ENCODE measurements at places on chromosomes 5 and 9.

DNA sequence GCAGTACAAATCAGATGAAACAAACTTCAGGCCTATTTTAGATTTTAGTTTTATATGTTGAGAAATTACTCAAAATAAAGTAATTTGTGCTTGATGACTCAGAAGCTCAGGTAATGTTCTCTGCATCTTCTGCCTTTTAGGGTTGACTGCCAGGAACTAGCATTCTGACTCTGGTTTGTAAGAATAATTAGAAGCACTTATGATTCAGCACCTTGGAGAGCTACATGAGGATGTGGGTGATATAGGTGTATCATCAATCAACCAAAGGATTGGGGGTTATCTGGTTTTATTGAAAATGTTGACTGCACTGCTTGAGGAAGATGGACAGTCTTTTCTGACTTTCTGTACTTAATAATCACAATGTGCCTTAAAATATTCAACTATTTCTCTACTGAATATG is 118.7 kb upstream of the SGCD start:
- no peak for DNase-seq

GRCh38 chr9:72415163-72415562 is 50.2 kb upstream of the ZFAND5 start:
- no peak for DNase-seq

DNA sequence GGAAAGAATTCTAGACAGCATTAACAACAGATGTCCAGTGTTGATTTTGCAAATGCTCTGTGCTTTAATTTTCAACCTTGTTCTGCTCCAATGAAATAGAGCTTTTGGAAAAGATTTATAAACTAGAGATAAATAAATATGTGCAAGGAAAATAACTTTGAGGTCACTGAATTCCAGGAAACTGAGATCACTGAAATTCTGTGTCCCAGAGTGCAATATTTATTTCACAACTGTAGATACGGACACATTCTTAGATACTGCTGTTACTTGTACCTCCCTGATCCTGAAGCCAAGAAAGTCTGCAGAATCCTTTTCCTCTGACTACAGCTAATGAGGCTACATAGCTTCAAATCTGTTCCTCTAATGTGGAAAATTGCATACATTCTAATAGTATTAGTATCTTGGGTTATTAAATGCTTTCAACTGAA is 222.9 kb downstream of the DOCK8 start:
- DNase-seq = no peak

DNA sequence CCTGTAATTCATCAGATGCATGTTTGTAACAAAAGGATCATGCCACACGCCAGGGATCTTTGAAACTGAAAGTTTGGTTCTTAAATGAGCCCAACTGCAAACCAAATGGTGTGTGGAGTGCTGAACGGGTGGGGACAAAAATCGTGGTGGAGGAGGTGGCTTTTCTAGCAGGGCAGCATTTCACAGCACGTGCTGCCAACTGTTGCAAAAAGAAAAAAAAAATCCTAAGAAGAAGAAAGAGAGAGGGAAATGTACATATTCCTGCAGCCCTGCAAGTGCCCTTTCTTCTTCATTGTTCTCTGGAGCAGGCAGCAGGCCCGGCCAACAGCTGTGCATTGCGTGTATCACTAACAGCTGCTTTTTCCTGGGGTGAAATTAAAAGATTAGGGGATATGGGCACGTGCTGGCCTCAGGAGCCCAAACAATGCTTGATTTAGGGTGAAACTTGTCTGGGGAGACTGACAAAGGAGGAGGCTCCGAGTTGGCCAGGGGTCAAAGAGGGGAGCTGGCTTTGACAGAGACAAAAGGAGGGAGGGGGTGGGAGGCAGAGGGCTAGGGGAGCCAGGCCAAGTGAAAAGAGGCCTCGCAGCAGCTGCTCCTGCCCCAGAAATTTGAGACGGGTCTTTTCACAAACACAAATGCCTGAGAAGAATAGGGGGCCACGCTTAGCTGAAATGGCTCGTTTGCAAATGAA is 73.0 kb downstream of the GADD45G start:
- no peak for DNase-seq

DNA sequence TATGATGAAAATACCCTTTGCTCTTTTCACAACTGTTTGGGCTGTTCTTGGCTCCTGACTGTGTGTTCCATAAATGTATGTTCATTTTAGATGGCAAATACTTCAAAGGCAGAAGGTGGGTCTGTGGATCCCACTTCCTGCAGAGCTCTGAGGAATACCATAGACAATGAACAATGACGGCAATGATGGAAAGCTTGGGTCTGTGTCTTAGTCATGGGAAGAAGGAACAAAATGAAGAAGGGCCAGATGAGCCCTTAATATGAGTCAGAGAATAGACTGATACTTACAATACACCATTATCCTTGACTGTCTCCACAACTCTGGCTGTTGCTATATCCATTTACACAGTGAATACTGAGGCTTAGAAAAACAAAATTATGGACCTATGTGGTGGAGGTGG is 126.0 kb downstream of the SLIT3 start:
- no peak for DNase-seq

DNA sequence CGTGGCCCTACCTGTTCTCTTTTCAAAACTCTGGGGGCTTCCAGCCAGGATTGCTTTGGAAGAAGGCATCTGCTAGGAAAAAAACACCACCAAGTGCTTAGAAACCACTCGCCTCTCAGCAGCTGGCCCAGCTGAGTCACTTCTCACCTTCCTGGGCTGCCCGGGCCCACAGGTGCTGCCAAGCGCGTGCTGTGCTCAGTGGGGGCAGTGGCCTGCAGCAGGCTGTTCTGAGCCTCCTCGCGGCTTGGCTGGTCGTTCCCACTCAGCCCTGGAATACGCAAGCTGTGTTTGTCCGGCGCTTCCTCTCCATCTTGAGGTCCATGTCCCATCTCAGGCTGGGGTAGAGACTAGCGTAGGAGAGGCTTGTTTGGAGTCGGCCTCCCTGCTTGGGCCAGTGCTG is 102.5 kb upstream of the FCN2 start:
- DNase-seq = no peak

- DNase-seq = no peak
Observed at GRCh38 chr5:68187268-68188055, 28.1 kb upstream of the PIK3R1 start.

DNA sequence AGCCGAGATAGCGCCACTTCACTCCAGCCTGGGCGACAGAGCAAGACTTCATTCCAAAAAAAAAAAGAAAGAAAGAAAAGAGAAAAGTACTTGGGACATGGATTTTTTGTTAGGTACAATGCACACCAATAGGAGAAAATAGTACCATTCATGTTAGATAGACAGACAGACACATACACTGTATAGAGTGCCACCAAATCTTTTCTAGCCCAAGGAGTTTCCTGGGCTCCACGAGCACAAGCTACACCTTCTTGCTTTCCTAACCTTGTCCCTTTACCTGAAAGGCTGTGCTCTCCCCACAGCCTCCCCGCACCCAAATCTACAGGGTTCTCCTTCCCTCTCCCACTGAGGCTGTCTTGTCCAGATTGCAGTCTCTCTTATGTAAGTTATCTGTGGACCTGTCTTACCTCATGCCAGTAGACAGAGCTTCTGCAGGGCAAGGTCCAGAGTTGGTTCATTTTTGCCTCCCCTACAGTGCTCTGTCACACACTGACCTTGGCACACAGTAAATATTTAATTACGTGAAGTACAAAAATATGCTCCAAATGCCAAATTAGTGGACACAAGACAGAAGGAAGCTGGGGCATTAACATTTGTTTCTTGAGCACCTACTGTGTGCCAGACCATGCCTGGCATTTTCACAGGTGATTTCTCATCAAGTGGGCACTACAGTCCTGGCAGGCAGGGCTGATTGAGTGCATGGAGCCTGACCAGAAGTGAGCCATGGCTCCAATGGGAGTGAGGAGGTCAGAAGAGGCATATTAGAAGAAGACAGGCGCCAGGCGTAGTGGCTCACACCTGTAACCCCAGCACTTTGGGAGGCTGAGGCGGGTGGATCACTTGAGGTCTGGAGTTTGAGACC is 5.9 kb downstream of the ALAD start:
- no peak for DNase-seq

DNA sequence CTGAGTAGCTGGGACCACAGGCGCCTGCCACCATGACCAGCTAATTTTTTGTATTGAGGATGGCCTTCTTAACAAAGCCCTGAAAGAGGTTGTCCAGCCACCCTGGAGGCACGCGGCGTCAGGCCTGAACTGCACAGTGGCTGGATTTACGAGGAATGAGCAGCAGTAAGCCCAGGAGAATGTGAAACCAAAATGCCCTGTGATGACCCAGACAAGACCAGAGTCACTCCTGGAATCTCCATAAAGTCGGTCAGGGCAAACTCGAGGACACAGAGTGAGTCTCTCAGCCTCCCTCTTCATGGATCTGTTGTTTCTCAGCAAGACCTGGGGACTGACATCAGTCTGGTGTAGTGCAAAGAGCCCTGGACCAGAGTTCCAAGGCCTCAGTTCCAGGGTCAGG is 53.2 kb upstream of the C5orf58 start:
- DNase-seq = no peak

Data from stimulated activated CD8-positive, alpha-beta memory T cell treated with anti-CD3 and anti-CD28 coated beads, Interleukin-4, amount 100 ng/mL, for 4 hours (primary cell).